ENCODE measurements at places on chromosomes 7 and 10.
A peak's percentile ranks its signal among the peaks of the same experiment; 100 is the strongest.

- no peak for DNase-seq
Observed at GRCh38 chr10:90143937-90144336, 442.5 kb downstream of the KIF20B start.

DNA sequence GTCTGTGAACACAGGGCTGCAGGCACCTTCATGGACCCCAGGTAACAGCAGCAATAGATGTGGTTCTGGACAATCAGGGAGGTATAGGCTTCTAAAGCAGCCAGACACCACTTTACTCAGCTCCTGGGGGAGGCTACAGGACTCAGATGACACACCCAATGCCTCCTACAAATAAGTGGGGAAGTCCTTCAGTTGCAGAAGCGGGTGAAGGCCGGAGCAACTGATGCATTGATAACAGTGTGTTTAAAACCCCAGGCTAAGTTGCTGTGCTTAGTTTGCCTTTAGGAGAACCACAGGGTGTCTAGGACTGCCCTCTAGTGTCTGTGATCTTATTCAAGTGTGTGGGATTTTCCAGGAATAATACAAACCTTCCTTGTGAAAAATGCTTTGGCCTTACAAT lies 5.9 kb upstream of the ITGA8 start:
- DNase-seq, result peak; percentile 2

- no peak for DNase-seq
Observed at GRCh38 chr7:45401155-45401554, 173.0 kb upstream of the ADCY1 start.

DNA sequence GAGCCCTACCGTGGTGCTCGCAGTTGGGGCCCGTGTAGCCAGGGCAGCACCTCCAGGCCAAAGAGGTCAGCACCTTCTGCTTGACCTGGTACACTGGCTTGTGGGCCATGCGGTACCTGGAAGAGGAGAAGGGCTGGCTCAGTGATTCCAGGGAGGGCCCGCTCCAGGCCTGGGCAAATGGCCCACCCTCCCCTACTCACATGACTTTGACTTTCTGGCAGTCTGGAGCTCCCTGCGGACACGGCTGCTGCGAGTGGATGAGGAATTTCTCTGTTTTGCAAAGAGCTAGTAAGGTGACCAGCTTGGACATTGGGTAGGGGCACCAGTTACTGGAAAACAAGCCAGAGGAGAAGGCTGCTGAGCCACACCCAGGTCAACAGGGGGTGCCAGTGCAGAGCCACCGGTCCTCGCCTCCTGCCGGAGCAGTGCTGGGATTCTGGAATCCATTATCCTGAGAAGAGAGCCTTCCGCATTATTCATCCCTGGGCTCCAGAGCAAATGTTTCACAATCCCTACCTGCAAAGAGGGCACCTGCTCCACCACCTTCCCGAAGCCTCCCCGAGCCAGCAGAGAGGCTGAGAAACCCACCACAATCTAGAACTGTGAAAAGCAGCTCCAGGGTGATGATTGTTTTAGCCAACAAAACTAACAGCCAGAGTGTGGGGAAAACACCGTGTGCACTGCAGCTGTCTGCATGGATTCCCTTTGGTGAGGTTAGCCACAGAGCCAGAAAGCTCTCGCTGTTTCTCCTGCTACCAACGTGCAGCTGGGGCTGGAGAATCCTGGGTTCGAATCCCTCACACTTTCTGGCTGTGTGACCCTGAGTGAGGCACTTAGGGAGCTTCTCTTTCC lies 11.8 kb downstream of the MMRN2 start:
- no peak for DNase-seq

DNA sequence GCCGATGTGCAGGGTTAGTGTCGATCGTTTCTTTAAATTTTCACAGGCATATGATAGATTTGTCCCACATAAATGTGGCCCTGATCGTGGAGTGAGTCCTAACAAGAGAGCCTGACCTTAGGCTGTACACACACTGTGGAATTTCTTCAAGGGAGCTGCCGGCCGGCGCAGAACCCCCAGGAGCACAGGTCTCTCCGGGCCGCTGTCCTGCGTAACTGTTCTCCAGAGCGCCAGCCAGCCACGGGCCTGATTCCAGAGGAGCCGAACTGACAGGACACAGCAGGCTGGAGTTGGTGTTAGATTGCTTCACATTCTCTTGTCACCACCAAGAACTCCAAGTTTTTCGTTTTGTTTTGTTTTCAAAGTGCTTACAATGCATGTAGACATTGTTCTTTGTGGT lies 37.3 kb downstream of the SHH start:
- no peak for DNase-seq

DNA sequence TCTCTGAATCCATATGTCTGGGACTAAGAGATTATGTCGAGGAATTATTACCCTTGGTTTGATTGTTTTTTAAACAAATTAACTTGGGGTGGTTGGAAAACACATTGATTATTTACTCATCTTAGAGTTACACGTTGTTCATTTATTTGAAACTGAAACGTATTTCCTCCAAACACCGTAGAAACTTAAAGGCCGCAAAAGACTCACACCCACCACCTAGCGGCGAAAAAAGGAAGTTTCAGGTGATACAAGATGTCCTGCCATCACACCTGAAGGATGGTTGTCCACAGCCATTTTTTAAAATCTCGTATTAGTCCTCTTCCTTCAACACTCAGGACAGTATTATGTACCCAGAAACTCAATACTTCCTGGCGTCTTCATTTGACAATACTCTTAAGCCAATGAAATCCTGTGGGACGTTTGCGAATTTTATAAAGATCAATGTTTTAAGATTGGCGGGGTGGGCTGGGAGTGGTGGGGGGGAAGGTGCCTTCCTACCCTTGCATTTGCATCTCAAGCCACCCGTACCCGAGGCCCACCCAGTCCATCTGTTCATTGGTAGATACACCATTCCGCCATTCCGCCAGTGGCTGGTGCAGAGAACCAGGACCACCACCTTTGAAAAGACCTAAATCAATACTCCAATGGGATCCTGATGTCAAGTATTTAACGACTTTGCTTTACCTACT lies 1.4 kb upstream of the LCOR start:
- DNase-seq, result peak; percentile 35

DNA sequence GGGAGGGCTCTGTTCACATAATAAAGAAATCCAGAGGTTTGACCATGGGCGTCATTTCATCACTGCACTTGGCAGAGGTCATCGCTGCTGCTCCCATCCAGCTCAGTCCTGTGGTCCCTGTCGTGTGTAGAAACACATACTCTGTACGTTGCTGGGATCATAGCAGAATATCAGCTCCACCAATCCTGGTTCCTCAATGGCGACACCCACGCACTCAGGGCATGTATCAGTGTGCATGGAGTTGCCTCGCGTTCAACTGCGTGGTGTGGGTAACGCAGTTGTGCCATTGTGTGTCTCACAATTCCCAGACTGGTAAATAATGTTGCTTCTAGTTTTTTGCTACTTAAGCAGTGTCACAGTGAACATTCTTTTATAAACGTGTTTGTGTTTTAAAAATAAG lies 111.1 kb downstream of the LHPP start:
- DNase-seq, result no peak

- no peak for DNase-seq
Observed at GRCh38 chr10:17250736-17251135, 22.7 kb downstream of the VIM start.

DNA sequence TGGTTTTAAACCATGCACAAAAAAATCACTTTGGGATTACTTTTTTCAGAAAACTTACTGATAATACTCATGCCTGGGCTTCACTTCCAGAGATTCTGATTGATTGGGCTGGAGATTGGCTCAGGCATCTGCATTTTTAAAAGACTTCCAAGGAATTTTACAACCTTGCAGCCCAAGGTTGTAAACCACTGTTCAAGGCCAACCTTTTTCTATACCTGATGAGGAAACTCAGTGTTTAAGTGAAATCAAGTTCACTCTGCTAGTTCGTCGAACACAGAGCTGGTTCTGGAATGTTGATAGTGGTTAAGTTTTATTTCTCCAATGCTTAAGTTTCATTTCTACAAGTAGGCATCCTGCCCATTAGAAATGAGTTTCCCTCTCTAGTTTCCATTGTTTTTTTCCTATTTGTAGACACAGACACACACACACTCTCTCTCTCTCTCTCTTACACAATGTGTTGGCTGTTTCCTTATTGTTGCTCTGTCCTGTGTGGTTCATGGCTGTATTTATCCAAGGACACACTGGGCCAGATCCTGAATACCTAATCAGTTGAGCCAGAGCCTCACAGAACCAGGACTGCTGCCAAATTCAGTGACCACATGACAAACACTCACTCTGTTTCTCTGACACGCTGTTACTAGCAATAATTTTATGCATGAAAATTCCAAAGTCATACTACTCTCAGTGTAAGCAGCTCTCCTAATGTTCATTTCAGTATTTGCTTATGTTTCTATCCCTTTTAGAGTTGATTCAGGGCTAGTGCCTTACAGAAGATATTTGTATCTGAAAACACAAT lies 3.7 kb upstream of the IFIT1B start:
- peak; percentile 96 for DNase-seq

GRCh38 chr7:45186261-45186813 lies 28.7 kb downstream of the RAMP3 start:
- DNase-seq, result no peak

DNA sequence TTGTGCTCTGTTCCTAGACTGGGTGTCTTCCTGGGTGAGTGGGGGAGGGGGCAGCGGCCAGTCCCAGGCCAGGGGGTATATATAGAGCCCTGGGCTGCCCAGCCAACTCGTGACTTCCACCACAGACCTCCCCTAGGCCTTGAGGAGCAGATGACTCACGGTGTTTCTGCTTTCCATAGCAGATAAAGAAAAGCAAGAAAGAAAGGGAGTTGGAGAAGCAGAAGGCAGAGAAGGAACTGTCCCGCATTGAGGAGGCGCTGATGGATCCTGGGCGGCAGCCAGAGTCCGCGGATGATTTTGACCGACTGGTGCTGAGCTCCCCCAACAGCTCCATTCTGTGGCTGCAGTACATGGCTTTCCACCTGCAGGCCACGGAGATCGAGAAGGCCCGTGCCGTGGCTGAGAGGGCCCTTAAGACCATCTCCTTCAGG lies 10.1 kb downstream of the CALHM2 start:
- DNase-seq, result no peak

GRCh38 chr7:27324246-27324645 lies 81.6 kb downstream of the EVX1 start:
- no peak for DNase-seq

GRCh38 chr10:14326581-14326980 lies 4.1 kb downstream of the FRMD4A start:
- no peak for DNase-seq

DNA sequence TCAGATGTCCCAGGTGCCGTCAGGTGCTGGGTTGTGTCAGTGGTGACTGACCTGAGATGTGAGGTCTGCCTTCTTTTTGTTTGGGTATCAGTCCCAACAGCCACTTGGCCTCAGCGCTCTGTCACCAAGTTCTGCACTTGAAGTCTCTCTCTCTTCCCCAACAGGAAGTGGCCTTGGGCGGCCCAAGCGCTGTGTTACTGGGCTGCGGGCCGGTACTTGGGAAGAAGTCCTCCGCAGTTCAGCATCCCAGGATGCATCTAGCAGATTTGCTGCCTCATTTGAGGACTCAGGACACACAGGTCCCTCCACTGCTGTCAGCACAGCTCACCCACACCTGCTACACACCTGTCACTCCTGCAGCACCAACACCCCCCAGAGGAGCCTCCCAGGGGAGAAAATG lies 40.1 kb downstream of the LYZL2 start:
- no peak for DNase-seq

- no peak for DNase-seq
Observed at GRCh38 chr7:138089080-138089901, 13.0 kb downstream of the AKR1D1 start.

- DNase-seq, result no peak
Observed at GRCh38 chr10:380313-380940, 245.2 kb downstream of the ZMYND11 start.

DNA sequence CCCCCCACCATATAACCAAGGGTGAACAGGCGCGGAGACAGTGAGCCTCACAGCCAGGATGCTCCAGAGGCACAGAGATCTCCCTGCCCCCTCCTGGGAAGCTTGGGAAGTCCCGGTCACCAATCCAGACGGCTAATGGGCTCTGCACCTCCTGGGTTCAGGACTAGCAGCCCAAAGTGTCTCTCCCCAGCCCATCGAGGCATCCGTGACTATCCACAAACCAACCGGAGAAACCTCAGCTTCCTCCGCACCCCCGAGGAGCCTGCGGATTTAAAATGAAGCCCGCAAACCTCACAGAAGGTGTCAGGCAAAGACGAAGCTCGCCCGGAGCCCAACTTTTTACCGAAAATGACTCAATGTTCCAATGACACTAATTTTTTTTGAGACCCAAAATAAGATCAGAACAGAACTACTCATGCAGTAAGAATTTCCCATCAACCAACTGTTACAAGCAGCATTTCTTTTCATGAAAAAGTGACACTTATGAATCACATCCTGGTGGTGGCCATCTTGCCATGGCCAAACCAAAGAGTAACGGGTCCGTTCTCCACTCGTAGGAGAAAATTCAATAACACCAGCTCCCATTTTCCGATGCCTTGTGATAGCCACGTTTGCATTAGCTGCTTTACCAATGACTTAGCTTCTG lies 6.0 kb downstream of the PDGFA start:
- DNase-seq, result no peak

GRCh38 chr7:81159402-81159801 lies 240.6 kb upstream of the SEMA3C start:
- DNase-seq, result no peak

DNA sequence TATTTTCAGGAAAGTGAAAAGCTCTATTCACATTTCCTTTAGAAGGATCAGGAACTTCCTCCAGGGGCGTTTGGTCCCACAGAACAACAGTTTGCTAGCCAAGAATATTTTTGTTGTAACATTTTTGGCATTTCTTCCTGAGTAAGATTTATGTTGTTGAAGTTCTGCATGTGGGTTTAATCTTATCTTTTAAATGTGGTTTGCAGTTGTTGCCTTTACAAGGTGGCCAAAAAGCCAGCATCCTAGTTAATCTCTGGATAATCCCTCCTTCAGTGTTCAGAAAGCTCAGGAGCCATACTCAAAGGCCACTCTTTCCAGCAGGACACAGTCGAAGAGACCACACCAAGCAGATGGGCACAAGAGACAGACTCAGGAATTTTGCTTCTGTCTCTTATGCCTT lies 30.0 kb downstream of the SLC26A4 start:
- no peak for DNase-seq

DNA sequence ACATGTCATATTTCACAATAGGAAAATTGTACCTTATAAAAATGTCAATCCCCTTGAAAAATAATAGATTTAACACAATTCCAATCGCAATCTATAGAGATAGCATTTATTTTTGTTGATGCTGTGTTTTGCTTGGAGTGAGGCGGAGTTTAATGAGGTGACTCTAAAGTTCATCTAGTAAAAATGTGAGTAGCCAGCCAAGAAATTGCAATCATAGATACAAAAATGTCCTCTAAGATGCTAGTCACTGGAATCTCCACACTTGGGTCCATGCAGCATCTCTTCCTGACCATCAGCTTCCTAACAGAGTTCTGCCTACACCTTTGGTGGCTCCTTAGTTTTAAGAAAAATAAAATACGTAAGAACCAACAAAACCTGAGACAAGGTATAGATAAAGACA lies 44.9 kb downstream of the GLI3 start:
- no peak for DNase-seq

DNA sequence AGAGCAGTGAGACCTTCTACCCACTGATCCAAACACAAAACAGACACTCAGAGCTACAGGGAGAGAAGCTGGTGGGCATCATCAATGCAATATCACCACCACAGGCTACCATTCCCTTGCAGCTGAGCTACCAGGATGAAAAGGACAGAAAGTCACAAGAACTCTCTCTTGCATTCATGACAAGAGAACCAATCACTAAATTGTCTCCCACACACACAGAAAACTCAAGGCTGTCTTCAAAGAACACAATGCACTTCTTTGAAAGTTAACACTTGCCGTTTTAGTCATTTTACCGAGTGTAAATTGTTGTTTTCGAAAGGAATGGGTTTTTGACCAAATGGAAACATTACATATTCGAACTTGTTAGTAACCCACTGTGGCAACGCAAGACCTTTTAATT lies 626.6 kb downstream of the SORCS1 start:
- no peak for DNase-seq
